ENCODE measurements at places on chromosomes 2 and 18.

DNA sequence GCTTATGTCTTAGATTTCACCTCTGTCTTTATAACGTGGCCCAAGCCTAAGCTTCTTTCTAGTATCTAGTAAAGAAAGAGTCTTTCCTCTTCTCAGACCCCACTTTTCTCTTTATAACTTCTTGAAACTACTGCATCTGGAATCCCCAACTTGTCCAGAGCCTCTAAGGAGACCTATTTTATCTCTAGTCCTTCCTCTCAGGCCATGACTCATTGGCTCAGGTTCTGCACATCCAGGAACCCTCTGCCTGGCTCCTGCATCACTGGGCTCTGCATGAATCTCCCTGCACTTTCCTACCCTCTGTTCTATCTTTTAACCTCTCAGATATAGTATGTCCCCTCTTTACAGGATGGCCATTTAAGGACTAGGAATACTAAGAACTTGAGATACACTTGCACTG is 124.7 kb downstream of the DNAH6 start:
- no peaks in the 10 kb centered on the region for H3K4me1 ChIP-seq
- no peak overlapping the region for H3K4me3 ChIP-seq
- H3K36me3 ChIP-seq, result peaks cover 3% of the 10 kb centered on the region
- DNase-seq, result no peak
- H3K27ac ChIP-seq, result no peak overlapping the region

DNA sequence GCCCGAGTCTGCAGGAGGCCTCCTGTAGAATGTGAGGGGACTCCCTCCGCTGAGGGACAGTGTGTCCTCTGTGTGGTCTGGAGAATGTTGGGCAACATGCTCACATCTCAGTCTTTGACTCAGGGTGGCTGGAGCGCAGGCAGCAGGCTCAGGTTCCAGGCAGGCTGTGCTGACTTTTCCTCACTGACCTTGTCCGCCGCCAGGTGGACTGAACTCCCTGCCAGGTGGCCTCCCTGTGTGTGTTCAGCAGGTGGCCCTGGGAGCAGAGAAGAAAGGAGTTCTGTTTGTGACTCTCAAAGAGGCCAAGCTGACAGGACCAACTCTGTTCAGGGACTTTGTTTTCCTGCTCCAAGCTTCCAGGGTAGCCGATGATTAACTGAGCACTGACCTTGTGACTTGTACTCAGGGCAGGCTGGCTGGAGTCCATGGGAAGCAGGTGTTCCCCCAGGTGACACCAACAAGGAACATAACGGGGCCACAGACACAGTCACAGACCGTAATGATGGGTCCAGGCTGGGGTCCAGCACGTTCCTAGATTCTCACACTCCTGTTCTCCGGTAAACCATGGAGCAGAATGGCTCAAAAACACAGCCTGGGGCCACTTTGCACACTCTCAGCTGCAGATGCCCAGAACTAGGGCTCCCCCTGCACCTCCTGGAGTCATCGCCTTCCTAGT is 439.8 kb downstream of the RNF144A start:
- no peak overlapping the region for H3K4me3 ChIP-seq
- peaks cover 3% of the 10 kb centered on the region for H3K27me3 ChIP-seq
- no peak overlapping the region for H3K27ac ChIP-seq
- H3K4me1 ChIP-seq, result no peaks in the 10 kb centered on the region

DNA sequence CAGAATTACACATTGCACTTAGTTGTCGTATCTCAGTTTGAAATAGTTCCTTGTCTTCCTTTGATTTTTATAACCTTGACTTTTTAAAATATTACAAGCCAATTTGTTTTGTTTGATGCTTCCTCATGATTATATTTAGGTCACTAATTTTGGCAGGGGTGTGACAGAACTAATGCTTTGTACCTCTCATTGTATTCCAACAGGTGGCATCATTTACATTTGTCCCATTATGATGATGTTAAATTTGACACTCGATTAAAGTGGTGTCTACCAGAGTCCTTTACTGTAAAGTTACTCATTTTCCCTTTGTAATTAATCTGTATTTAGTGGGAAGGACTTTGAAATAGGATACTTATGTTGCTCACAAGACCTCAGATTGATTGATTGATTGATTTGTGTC is 21.5 kb upstream of the MFSD2B start:
- peaks cover 3% of the 10 kb centered on the region for H3K36me3 ChIP-seq
- H3K4me3 ChIP-seq, result no peak overlapping the region
- H3K4me1 ChIP-seq, result no peaks in the 10 kb centered on the region
- H3K27ac ChIP-seq, result no peak overlapping the region

- H3K27me3 ChIP-seq, result no peaks in the 10 kb centered on the region
- H3K27ac ChIP-seq, result no peak overlapping the region
- no peak for DNase-seq
- no peak overlapping the region for H3K4me3 ChIP-seq
Measured at GRCh38 chr2:226849349-226849748, 13.5 kb downstream of the RHBDD1 start.

DNA sequence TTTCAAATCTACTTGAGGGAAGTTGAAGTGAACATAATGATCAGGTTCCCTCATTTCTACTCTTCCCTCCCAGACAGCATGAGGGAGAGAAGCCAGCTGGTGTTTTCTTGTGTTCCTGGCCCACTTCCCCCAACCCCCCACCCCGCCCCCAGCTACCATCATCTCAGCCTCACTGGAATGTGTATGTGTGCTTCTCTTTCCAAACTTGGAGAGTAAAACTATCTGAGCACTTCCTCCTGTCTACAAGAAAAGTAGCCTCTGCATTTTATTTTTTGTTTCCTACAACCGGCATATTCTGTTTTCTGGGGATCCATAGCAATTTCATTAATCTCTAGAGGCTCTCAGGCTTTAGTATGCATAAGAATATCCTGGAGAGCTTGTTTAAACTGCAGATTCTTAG is 53.6 kb upstream of the GRHL1 start:
- H3K4me1 ChIP-seq, result peaks cover 27% of the 10 kb centered on the region
- peaks cover 6% of the 10 kb centered on the region for H3K36me3 ChIP-seq
- H3K27ac ChIP-seq, result no peak overlapping the region
- DNase-seq, result no peak
- H3K27me3 ChIP-seq, result no peaks in the 10 kb centered on the region

GRCh38 chr2:199914372-199914958 is 3.4 kb downstream of the C2orf69 start:
- DNase-seq, result no peak
- H3K4me3 ChIP-seq, result peak overlapping the region; percentile 15
- H3K36me3 ChIP-seq, result peaks cover 51% of the 10 kb centered on the region
- no peaks in the 10 kb centered on the region for H3K27me3 ChIP-seq

GRCh38 chr2:206387808-206388207 is 55.5 kb upstream of the ADAM23 start:
- peaks cover 4% of the 10 kb centered on the region for H3K27me3 ChIP-seq
- H3K27ac ChIP-seq, result no peak overlapping the region
- H3K4me1 ChIP-seq, result peaks cover 2% of the 10 kb centered on the region
- DNase-seq, result no peak
- H3K4me3 ChIP-seq, result no peak overlapping the region

DNA sequence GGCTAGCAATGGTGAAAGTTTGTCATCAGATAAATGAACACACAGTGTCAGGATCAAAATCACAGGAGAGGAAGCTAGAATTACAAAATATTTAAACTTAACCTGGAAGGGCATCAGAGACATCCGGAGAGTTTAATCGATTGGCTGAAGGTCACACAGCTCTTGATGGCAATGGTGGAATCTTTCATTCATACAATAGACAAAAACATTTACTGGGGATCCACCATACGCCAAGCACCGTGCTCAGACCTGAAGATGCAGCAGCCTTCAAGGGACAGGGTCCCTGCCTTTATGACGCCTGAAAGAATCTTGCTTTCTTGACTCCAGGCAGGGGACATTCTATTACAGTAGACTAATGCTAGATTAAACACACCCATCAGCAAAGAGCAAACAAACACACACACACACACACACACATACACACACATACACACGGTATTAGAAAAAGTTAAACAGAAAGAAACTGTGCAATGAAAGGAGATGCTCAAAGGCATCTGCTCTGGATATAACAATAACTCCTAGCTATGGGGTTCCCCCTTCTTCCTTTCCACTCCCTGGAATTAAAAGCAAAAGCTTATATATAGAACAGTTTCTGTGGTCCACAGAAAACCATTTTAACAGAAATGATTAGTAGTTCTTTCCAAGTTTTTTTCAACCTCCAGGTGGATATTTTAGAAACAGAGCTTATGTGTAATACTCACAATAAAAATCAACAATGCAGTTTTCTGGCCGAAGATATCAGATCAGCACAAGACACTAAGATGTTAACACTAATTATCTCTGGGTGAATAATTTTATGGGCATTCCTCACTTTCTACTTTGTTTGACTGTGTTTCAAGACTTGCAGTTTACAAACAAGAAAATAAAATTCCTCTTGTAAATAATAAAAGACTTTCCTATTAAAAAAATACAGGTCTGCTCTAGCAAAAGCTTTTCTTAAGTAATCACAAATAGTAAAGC is 151.7 kb downstream of the ANKRD44 start:
- H3K4me3 ChIP-seq, result no peak overlapping the region
- H3K4me1 ChIP-seq, result peaks cover 66% of the 10 kb centered on the region
- no peak for DNase-seq

DNA sequence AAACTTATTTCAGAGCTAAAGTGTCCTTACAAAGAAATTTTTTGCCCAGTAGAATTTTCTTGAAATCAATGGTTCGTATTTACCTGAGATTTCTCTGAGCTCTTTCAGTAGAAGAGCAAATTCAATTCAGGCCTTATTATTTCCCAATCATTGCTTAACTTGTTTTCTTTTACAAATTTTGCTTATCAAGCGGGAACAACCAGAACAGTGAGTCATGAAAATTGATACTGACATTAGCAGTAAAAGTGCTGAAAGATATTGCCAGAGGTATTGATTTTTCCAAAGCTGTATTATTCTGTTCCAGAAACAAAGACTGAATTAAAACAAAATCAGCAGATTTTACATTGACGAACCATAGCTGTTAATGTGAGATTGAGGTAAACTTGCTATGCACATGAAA is 10.1 kb upstream of the RIOK3 start:
- peaks cover 14% of the 10 kb centered on the region for H3K27me3 ChIP-seq
- DNase-seq, result no peak
- H3K36me3 ChIP-seq, result no peaks in the 10 kb centered on the region

- H3K36me3 ChIP-seq, result no peaks in the 10 kb centered on the region
- DNase-seq, result no peak
- H3K27me3 ChIP-seq, result peaks cover 23% of the 10 kb centered on the region
- H3K4me1 ChIP-seq, result peaks cover 1% of the 10 kb centered on the region
Measured at GRCh38 chr18:2855560-2856350, 8.9 kb downstream of the EMILIN2 start.

DNA sequence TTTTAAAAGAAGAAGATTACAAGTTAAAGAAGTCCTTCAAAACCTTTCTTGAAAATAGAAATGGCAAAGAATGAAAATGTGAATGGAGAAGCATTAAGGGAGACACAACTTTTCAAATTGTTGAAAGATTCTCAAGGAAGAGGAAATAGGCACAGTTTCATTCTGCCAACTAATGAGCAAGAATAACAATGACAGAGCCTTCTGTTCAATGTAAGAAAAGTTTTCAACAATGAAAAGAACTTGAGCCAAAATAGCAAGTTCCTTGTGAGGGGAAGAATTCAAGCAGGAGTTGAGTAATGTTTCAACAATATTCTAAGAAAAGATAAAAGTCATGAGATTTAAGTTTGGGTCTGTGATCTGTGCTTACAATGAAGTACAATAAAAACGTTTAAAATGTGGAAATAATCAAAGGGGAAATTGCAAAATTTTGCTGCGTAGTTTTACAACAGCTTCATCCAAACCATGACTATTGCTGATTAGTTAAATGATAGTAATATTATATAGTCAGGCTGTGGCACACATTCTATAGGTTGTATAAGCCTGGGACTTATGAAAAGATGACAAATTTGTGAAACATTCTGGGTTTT is 122.6 kb downstream of the METTL4 start:
- H3K4me1 ChIP-seq, result no peaks in the 10 kb centered on the region
- DNase-seq, result no peak
- H3K27me3 ChIP-seq, result no peaks in the 10 kb centered on the region
- no peak overlapping the region for H3K27ac ChIP-seq
- H3K4me3 ChIP-seq, result no peak overlapping the region
- no peaks in the 10 kb centered on the region for H3K36me3 ChIP-seq

DNA sequence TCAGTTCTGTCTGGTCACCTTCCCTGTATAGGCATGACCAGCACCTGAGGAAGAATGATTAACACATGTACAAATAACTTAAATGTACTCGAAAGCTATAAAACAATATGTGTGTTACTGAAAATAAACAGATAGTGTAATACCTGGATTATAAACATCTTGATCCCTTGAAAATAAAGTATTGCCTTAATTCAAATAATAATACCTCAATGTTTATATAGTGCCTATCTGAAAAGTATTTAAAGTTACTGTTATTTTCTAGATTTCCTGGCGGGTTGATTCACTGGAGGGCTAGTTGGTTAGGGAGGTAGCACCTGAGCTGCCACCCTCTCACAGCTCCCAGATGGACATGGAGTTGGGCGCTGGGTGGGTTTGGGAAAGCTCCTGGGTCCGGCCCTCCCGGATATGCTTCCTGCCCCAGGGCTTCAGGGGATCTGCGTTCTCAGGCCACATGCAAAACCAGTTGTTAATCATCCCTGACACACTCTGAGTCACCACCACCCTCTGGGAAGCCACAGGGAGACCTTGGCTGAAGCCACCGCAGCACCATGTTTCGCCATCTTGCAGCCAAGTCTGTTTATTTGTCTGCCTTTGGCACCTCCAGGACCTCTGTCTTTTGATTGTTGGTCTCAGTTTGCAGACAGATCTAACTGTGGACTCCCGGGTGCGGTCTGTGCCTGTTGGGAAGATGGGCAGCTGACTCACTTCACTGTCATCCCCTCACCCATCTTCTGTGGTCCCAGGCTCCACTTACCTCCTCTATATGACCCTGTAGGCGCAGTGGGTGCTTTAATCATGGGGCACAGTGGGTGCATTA is 35.3 kb downstream of the RAB31 start:
- no peaks in the 10 kb centered on the region for H3K4me1 ChIP-seq
- no peaks in the 10 kb centered on the region for H3K36me3 ChIP-seq
- H3K27me3 ChIP-seq, result peaks cover 56% of the 10 kb centered on the region
- H3K27ac ChIP-seq, result no peak overlapping the region
- no peak for DNase-seq
- H3K4me3 ChIP-seq, result no peak overlapping the region

DNA sequence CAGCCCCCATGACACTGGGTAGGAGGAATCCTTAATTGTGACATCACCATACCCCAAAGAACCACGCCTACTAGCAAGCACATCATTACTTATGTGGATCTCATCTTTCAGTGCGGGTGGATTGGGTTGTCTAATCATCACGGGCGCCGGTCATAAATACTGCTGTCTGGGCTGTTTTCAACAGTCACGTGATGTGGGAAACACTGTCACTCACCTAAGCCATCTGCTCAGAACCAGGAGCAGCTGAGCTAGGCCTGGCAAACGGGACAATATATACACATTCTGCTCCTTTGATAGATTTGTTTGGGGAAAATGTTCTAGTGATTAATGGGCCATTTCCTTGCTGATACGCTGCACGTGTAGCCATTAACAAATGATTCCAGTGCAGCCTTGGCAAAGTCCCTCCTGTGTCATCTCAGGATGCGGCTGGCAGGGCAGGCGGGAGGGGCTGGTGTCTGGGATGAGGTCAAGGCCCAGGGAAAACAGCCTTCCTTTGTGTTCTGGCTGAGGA is 145.9 kb upstream of the COPS8 start:
- H3K36me3 ChIP-seq, result no peaks in the 10 kb centered on the region
- H3K4me3 ChIP-seq, result no peak overlapping the region
- no peak for DNase-seq
- H3K27ac ChIP-seq, result no peak overlapping the region

- no peaks in the 10 kb centered on the region for H3K36me3 ChIP-seq
- no peak for DNase-seq
- H3K27ac ChIP-seq, result no peak overlapping the region
- no peaks in the 10 kb centered on the region for H3K27me3 ChIP-seq
- H3K4me1 ChIP-seq, result peaks cover 5% of the 10 kb centered on the region
Measured at GRCh38 chr2:55408918-55409868, 10.5 kb downstream of the CCDC88A start.
